ENCODE measurements at places on chromosomes 2 and 18. TPM values are rescaled to one million over a fixed set of nuclear protein-coding genes. Genes with fewer than 3 reads are reported as not detected.
A peak's percentile ranks its signal among the peaks of the same experiment; 100 is the strongest.

DNA sequence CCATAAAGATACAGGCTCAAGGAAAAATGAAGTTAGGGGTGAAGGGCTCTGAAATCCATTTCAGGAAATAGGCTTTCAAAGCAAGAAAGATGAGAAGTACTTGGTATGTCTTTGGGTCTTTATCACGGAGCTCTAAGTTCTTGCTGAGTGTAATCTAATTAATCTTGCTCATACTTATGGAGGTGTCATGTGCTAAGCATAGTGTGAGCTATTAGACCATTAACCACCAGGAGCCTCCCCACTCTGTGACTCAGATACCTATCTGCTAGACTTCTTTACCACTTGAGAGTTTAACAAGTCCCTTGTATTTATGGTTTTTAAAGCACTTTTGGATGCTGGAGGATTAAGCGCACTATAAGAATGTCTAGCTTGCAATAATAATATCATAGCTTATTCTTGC, 678.7 kb downstream of the EPHA4 start:
- DNase-seq: no peak

GRCh38 chr2:120935339-120936313, 200.0 kb downstream of the GLI2 start:
- DNase-seq: no peak

GRCh38 chr2:58035352-58035751, 11.3 kb upstream of the VRK2 start:
- DNase-seq: no peak

DNA sequence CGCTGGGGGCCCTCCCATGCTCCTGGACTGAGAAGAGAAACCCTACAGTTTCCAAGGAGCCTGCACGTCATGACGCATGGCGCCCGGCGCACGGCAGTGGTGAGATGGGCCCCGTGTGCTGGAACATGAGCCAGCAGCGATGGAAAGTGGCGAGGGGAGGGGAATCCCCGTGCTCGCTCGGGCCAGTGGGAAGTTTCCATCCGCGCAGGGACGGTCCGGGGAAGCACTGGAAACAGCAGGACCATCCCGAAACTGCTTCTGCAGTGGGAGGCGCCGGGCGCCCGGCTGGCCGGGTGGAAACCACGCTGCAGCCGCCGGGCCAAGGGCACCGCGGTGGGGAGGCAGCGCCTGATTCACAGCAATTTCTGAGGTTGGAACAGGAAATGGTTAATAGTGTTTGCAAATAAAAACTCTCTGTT, 4.9 kb upstream of the PDCD1 start:
- DNase-seq: peak; percentile 57

DNA sequence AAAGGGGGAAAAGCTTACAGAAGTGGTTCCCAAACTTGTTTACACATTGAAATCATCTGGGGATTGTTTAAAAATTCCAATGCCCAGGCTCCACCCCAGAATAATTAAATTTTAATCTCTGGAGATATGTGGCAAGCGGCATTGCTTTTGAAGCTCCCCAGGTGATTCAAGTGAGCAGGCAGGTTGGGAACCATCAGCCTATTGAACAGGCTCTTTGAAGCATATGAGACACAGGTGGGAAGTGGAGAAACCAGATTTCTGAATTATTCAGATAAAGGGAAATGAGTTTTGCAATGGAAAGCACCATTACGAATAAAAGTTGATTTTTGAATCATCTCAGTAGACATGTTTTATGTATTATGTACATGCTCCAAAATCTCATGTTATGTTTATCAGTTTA, 57.6 kb upstream of the NOSTRIN start:
- DNase-seq: no peak

SAG gene
- polyA plus RNA-seq: not detected

DNA sequence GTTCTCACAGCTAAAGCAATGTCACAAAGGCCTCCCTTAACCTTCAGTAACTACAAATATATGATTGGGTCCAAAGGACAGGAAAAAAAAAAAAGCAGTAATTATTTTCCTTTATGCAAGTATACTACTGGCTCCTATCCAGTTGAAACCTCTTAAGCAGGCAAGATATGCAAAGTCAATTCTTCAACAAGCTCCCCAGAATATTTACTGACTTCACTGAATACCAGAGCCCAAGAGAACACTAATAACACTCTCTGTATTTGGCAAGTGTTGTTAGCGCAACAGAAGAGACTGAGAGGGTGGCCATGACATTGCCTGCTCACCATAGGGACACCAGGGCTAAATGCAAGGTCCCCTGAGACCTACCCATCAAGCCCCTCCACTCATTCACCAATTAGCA, 74.5 kb downstream of the AP1S3 start:
- no peak for DNase-seq

- no peak for DNase-seq
Observed at GRCh38 chr2:28216331-28216730, 176.3 kb upstream of the FOSL2 start.

- DNase-seq: no peak
Observed at GRCh38 chr2:128414946-128415778, 96.5 kb upstream of the HS6ST1 start.

GRCh38 chr2:128424406-128425171, 105.9 kb upstream of the HS6ST1 start:
- no peak for DNase-seq

LRRC30 gene
- polyA plus RNA-seq: not detected

TMEM178A gene
- 10.3 TPM for polyA plus RNA-seq

- DNase-seq: no peak
Observed at GRCh38 chr2:157468931-157469708, 25.2 kb upstream of the CYTIP start.

- no peak for DNase-seq
Observed at GRCh38 chr2:190963088-190963487, 50.9 kb downstream of the STAT1 start.

Measured in GM23338 (cell line).